ENCODE measurements at places on chromosomes 5 and 9.
A peak's percentile ranks its signal among the peaks of the same experiment; 100 is the strongest.

- DNase-seq, result no peak
Measured at GRCh38 chr5:112968411-112969106, 8.0 kb upstream of the DCP2 start.

GRCh38 chr5:56575821-56576220, 239.5 kb upstream of the MAP3K1 start:
- DNase-seq, result no peak

DNA sequence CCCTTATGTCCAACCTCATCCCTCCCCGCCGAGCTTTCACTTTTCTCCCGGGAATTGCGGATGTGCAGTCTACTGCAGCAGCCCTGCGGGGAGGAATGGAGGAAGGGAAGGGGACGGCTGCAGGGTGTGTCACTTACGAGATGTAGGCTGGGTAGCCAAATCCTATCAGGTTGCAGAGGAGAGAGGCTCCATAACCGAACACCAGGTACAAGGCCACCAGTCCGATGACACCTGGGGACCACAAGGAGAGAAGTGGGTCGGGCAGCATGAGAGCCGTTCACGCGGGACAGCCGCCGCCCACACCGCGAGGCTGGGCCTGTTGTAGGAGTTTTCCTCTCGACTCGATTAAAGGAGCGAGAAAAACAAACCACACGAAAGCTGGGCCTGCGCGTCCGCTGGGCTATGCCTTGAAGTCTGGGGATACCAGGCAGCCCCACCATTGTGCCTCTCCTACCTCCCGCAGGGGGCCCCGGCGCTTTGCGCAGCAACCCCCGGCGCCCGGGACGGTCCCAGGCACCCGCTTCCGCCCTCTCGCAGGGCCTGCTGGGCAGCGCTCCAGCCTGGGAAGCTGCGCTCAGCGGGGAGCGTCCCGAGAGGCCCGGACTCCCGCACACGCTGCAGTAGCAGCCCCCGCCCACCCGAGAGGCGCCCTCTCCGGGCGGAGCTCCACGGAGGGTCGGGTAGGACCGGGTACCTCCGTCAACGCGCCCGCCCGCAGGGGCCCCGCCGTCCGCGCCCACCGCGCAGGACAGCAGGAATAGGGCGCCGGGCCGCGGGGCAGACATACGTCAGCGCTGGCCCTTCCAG, 798 bp downstream of the REEP5 start:
- DNase-seq, result peak; percentile 76

DNA sequence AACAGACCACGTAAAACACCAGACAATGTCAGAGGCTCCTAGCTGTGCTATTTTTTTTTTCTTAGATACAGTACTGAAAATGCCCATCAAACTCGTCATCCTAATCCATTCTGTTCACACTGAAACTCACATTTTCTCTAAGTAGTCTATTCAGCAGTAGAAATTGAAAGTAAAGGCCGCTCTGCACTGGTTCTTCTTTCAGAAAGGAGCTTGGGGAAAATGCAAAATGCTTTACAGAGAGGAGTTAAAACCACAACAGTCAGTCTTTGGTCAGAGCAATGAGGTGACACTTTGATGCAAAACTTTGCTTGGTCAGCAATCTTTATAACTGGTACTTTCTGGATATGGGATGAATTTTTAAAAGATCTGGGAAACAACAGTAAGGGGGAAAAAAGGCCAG, 43.8 kb upstream of the SUSD1 start:
- peak; percentile 71 for DNase-seq

DNA sequence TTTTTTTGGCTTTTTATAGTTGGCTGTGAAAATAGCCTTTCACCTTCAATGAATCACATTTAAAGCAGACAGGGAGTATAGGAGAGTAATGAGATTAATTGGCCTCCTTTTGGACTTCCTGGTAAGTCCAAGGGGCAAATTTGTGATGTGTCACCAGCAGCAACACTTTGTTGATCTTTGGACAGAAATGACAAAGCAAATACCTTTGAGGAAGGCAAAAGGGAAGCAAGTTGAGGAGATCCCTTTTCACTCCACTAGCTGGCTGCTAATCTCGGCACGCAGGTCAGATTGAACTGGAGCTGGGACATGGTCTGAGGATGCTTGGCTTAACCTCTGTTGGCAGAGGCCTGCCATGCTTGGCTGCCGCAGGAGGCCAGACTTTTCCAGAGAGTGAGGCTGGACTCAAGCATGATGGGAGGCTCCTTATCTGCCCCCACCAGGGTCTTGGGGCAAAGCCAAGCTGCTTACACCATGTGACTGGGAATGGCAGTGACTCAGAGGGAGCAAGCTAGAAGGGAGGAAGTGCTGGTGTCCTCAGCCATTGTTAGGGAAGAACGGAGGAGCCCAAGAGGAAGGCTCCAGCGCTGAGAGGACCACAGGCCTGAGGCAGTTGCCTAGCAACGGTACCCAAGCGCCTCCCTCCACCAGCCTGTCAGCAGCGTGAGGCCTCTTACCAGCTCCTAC, 174.5 kb upstream of the MAP1B start:
- no peak for DNase-seq
